ENCODE measurements at places on chromosomes 12 and 14. TPM values are rescaled to one million over a fixed set of nuclear protein-coding genes. Genes with fewer than 3 reads are reported as not detected.

OXA1L gene
- total RNA-seq: 55.0 TPM

CPNE6 gene
- not detected for total RNA-seq

GPR135 gene
- total RNA-seq: 5.1 TPM

MYH7 gene
- not detected for total RNA-seq

DUSP6 gene
- 28.6 TPM for total RNA-seq

BDKRB1 gene
- total RNA-seq: 0.72 TPM

SERPINA12 gene
- total RNA-seq: not detected

PAPLN gene
- 5.3 TPM for total RNA-seq

ALDH2 gene
- 17.1 TPM for total RNA-seq

SLC38A6 gene
- 112 TPM for total RNA-seq

FAM90A1 gene
- total RNA-seq: not detected

A2M gene
- 2.9 TPM for total RNA-seq

DPPA3 gene
- total RNA-seq: not detected

SLC38A4 gene
- total RNA-seq: 1.2 TPM

ERBB3 gene
- 1.1 TPM for total RNA-seq

ZDHHC22 gene
- not detected for total RNA-seq

GPX2 gene
- total RNA-seq: not detected

CLEC9A gene
- not detected for total RNA-seq

ACRBP gene
- under 0.01 TPM for total RNA-seq

DHRS2 gene
- total RNA-seq: 0.29 TPM

SERPINA10 gene
- total RNA-seq: not detected

CLEC6A gene
- not detected for total RNA-seq

KLHDC1 gene
- total RNA-seq: 2.9 TPM

IFNG-AS1 gene
- 0.29 TPM for total RNA-seq

SELPLG gene
- 1.1 TPM for total RNA-seq

PLD4 gene
- total RNA-seq: not detected

Data from osteoblast (primary cell).